ENCODE measurements at places on chromosomes 5 and 9.
A peak's percentile ranks its signal among the peaks of the same experiment; 100 is the strongest.

DNA sequence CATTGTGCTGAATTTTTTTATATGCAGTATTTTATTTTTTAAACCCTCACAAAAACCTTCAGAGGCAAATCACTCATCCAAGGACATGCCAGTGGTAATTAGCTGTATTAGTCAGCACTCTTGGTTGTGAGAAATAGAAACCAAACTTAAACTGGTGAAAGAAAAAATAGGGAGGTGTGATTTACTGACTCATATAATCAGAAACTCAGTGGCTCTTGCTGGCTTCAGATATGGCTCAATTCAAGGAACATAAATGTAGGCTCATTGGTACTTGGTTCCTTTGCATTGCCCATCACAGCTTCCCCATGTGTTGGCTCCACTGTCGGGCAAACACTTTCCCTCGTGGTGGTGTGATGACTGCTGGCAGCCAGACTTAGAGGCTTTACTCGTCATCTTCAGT, 497.2 kb downstream of the MAT2B start:
- DNase-seq = no peak

DNA sequence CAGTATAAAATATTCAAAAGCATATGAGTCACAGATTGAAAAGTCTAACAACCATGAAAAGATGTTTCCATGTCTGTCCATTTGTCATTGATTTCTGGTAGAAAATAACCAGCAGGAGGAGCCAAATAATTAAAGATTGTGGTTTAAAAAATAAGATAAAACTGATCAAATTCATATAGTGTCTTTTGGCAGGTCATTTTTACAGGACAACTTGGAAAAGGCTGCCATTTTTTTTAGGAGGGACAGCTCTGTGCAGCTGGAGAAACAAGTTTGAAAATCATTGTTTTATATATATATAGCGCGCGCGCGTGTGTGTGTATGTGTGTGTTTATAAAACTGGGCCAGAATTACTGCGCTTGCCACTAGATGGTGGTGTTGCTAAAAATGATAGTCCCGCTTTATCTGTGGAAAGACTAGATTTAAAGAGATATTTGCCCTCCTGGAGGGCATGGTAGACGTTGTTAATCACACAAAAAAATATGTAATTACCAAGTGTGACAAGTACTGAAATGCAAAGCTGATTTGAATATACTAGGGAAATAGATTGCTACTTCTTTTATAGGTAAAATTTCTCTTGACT, 1.3 kb upstream of the TRMO start:
- peak; percentile 90 for DNase-seq

DNA sequence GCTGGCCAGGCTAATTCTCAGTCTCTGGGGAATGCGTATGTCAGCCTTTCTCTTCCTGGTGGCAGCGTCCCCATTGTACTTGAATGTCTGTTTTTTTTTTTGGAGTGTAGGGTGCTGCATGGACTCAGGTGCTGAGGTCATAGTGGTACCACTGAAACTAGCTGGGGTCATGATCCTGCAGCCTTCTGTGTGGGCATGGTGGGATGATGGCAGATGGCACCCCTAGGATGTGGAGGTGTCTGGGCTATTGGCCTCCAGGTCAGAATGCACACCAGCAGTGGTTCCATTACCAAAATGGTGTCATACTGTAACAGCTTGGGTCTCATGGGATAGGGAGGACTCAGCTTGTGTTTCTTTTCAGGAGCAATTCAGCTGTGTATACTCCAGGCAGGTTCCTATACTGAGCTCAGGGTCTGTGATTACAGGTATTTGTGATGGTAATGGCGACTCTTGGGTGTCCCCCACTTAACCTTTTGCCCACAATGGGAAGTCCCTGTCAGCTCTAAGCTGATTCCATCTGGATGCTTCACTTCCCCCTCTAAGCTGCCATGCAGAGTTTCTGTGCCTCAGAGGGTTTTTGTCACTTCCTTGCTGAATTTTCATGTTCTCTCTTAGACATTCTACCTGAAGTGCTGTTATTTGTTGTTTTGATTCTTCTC, 17.9 kb downstream of the HSD17B4 start:
- no peak for DNase-seq

DNA sequence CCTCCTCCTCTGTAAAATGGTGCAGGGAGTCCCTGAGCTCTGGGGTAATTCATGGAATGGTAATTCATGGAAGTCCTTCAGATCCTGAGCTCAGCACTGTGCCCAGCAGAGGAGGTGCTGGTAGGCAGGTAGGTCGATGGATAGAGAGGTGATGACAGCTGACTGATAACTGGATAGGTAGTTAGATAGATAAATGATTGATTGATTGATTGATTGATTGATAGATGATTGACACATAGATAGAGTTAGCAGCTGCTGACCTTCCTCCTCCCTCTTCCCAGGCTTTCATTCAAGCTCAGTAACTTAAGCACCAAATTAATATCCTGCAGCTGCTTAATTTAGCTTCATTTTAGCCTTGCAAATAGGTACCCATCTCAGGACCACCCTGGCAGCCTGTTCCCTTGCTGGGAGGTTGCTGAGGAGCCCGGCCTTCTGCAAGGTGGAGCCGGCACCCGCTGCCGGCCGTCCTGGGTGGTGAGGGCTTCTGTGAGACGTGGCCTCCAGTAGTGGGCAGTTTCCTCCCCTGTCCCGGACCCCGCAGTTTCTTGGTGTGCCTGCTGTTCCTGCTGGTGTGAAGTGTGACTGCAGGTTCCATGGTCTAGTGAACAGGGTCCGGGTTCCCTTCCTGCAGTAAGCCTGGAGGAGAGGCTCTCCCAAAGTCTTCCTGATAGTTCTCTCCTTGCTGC, 13.4 kb downstream of the OLFM1 start:
- no peak for DNase-seq

GRCh38 chr5:143860211-143860610, 48.2 kb downstream of the HMHB1 start:
- no peak for DNase-seq

DNA sequence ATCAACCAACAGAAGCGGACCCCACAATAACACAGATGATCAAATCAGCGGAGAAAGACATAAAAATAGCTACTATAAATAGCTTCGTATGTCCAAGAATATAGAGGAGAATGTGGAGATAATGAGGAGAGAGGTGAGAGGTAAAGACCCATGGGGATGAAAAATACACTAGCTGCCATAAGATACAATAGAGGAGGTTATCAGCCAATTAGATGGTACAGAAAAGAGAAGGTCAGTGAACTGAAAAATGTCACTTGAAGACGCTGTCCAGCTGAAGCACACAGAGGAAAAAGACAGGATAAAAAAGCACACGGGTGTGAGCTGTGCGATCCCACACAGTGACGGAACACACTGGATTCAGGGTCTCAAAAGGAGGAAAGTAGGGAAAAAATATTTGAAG, 73.4 kb downstream of the OLFM1 start:
- no peak for DNase-seq

DNA sequence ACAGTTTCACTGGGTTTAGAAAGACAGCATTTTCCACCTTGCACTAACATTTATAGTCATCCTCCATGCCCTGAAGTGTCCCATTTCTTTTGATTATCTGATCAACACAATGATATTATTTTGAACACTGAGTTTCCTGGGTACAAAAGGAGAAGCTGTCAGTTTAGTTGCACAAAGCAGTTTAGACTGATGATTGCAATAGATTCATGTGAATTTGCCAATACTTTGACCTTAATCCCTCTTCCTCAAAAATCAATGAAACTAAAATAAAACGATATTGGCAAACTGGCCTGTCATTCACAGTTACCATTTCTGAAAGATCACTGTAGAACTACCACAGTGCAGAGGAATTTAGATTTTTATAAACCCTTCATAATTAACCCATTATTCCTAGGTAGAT, 34.2 kb upstream of the RASGRF2 start:
- DNase-seq = no peak

- DNase-seq = no peak
Observed at GRCh38 chr5:159353661-159354252, 23.5 kb upstream of the IL12B start.

DNA sequence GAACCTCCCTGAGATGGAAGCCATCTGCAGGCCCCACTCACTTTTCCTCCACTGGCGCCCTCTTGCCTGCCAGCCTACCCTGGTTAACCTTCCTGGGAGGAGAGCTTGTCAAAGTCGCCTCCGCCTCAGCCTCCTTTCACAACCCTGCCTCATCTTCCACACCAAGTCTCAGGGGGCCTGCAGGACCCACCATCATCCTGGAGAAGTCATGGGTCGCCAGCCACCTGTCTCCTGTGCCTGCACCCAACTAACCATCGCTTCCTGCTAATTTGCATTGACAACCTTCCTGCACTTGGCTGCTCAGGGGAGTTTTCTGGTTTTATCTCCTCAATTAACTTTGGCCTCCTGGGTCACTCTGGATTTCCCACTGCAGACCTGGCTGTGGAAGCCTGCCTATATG, 52.8 kb upstream of the GRHPR start:
- DNase-seq = no peak

- no peak for DNase-seq
Observed at GRCh38 chr9:72977670-72978069, 24.8 kb upstream of the ALDH1A1 start.

GRCh38 chr9:81092057-81092456, 597.3 kb downstream of the TLE1 start:
- no peak for DNase-seq

GRCh38 chr9:105431424-105432246, 16.2 kb upstream of the FSD1L start:
- DNase-seq = no peak

GRCh38 chr9:76462126-76462525, 3.1 kb downstream of the GCNT1 start:
- DNase-seq = no peak

GRCh38 chr9:120877276-120878034, 467 bp upstream of the PHF19 start:
- peak; percentile 67 for DNase-seq

- DNase-seq = no peak
Observed at GRCh38 chr9:87213948-87214347, 266.6 kb upstream of the GAS1 start.

GRCh38 chr9:89514337-89514736, 16.4 kb upstream of the SEMA4D start:
- no peak for DNase-seq

DNA sequence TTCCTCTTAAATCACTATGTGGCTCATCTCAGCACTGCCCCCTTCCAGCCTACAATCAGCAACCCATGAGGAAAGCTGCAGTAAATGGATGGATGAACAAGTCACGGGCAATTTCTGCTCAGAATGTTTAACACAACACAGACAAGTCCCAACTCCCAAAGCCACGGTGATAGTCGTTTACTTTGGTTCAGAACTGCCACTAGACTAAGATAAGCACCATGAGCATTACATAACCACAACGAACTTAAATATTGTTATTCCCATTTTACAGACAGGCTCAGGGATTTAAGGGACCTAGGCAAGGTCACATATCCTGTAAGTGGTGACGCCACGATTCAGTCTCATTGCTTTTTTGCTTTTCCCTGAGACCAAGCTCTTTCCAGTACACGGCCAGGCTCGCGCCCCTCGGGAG, 2.0 kb upstream of the SMIM27 start:
- peak; percentile 38 for DNase-seq
